ENCODE measurements at places on chromosomes 11 and 22.

DNA sequence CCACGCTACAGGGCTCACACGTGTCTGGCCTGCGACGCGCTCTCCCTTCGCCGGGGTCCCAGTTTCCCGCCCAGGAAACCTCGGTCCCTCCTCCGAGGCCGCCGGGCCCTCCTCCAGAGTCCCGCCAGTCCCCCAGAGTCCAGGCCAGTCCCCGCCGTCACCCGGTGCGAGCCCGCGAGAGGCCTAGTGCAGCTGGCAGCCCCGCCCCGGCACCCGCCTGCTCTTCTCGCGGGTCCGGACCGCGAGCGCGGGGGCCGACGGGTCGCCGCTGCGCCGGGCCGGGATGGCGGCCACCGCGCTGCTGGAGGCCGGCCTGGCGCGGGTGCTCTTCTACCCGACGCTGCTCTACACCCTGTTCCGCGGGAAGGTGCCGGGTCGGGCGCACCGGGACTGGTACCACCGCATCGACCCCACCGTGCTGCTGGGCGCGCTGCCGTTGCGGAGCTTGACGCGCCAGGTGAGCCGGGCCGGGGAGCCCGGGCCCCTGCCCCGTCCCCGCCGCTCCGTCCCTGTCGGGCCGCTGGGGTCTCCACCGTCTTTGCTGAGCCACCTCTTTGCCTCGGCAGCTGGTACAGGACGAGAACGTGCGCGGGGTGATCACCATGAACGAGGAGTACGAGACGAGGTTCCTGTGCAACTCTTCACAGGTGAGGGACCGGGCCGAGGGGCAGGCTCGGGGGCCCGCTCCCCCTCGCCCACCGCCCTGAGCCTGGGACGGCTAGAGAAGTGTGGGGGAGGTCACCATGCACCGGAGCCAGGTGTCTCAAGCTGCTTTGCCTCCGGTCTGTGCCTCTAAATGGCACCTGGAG lies at the start of gene PTPMT1:
PTPMT1 (plus strand) TSS at position 260 of the 809 bp plus-strand sequence; CDS start at position 284, 24 bp downstream.
- DNase-seq: no peak

GRCh38 chr22:20019661-20020532 lies 1.0 kb upstream of the TANGO2 start:
- DNase-seq: no peak

DNA sequence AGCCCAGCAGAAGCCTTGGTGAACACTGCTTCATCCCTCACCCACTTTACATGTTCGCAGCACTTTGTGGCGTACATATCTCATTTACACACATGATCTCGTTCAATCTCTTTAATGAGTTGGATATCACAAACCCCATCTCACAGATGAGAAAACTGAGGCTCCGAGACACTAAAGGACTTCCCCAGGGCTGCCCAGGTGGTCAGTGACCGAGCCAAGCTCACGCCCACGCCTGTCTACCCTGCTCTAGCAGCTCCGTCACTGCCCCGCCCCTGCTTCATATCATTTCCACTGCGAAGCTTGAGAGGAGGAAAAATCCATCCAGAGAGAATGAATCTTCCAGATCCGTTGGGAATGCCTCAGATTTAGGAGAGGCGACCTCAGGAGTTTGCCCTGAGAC lies 11.8 kb upstream of the DSCAML1 start:
- no peak for DNase-seq

GRCh38 chr11:123221096-123221561 lies 26.1 kb upstream of the CLMP start:
- no peak for DNase-seq

GRCh38 chr11:34855754-34856095 lies 60.5 kb downstream of the APIP start:
- DNase-seq: no peak

GRCh38 chr11:46383974-46384701 lies 2.7 kb downstream of the MDK start:
- DNase-seq: no peak

DNA sequence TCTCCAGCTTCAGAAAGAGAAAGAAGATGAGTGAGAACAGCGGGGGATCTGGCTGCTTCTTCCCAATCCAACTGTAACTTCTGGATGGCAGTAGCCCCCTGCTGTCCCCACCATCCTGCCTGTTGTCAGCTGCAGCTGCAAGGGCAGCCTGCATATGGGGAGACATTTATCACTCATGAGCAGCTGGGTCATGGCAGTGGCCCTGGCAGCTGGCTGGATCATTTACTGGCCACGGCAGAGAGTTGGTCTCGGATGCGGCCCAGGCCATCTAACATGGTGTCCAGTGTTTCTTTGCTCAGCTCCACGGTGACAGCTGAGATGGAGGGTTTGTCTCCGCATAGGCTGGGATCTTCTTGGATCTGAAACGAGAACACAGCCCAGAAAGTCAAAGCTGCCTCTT lies 14.8 kb downstream of the COMMD9 start:
- no peak for DNase-seq

- DNase-seq: no peak
Observed at GRCh38 chr11:63017306-63017974, 1.8 kb upstream of the SLC22A8 start.

- no peak for DNase-seq
Observed at GRCh38 chr22:49670456-49671330, 157.0 kb downstream of the BRD1 start.

DNA sequence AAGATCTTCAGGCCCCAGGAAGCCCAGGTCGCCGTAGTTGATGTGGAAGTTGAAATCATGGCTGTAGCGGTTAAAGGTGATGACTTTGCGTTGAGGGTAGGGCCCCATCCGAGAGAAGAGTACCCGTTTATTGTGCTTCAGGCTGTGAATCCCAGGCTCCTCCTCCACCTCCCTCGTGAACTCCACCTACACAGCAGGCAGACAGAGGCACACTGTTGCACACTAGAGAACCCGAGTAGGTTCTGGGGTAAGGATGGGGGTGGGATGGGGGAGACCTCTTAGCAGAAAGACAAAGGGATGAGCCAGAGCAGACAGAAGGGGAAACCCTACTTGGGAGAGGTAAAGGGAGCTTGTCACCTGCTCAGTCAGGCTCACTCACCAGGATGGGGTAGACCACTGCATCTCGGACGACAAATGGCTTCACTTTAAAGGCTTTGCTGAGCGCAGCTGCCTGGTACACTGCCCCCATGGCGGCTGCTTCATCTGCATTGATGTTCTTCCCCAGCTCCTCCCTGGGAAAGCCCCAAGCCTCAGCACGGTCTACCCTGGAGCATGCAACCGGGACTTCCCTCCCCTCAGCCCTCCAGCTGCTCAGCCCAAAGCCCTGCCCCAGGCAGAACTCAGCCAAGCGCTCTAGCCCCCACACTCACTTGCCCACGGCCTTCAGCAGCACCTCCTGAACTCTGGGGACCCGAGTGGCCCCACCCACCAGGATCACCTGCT lies 5.4 kb downstream of the HYOU1 start:
- DNase-seq: no peak

DNA sequence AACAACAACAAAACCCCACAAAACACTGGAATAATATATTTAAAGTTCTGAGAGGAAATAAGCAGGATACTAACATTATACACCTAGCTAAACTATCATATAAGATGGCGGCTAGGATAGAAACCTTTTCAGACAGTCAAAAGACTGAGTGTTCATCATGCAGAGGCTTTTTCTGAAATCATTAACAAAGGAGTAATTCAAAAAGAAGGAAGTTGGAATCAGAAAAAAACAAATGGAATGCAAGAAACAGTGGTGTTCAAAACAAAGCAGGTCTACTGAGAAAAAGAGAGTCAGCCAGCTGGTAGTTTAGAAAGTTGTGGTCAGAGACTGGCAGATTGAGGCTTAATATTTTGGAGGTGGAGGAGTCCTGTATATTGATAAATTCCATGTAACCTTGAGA lies 30.1 kb upstream of the ZBTB44 start:
- no peak for DNase-seq

DNA sequence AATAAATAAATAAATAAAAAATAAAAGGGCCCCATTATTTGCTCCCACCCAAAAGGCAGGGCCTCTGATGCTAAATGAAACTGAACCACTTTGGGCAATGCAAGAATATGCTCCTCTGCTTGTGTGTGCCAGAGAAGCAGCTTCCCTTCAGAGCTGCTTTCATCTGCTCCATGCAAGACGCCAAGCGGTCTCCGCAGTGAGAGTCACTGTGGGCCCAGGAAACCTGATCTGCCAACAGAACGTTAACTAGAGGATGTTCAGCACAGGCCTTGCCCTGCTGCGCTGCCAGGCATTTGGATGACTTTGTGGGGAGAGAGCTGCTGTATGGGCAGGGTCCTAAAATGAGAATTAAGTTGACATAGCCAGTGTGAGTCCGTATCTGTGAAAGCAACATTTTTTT lies 43.7 kb upstream of the APOA1 start:
- no peak for DNase-seq

GRCh38 chr11:62962391-62962790 lies 22.4 kb downstream of the SLC22A6 start:
- no peak for DNase-seq

DNA sequence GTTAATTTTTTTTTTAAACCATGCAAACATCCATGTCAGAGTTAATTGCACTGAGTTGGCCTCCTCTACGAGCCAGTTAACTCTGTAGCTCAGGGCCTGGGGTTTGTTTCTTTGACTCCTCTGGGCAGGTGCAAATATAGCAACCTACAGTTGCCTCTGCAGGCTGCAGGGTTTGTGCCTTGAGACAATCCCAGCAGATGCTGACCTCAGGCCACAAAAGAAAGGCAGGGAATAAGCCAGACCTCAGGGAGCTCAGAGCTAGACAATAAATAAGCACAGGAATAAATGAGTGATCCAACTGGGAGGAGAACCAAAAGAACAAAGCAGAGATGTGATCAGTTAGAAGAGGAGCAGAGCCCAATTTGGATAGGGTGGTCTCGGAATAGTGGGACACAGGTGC lies 390.8 kb downstream of the SHANK2 start:
- no peak for DNase-seq

GRCh38 chr11:2074266-2074825 lies 64.8 kb downstream of the IGF2 start:
- DNase-seq: no peak

DNA sequence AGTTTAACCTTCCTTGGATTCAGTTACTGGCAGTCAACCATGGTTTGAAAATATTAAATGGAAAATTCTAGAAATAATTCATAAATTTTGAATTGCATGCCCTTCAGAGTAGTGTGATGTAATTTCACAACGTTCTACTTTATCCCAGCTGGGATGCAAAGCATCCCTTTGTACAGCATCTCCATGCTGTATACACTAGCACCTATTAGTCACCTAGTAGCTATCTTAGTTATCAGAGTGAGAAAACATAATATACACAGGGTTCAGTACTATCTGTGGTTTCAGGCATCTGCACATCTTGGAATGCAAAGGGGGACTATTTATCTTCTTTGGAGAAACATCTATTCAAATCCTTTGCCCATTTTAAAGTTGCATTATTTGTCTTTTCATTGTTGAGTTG lies 30.8 kb downstream of the CBL start:
- no peak for DNase-seq

DNA sequence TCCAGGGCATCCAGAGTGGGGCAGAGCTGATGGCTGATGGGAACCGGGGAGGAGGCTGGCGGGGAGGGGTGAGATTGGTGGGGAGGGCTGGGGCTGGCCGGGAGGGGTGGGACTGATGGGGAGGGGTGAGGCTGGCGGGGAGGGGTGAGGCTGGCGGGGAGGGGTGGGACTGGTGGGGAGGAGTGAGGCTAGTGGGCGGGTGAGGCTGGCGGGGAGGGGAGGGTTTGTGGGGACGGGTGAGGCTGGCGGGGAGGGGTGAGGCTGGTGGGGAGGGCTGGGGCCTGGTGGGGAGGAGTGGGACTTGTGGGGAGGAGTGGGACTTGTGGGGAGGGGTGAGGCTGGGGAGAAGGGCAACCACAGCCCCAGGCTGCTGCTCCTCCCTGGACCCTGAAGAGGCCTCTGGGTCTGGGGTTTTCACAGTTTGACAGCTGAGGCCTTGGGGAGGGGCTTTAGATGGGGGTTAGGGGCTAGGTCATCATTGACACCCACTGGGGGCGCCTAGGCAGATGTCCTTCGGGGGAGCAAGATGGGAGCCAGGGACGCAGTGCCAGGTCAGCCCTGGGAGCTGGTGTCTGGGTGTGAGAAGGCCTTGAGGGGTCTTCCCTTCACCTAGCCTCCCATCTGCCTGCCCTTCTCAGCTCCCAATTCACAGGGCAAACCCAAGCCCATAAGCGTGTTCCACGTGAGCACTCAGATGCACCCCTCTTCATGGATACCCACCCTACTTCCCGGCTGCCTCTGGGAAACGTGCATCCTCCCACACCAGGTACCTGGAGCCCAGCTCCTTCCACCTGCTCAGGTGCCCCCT lies 26.7 kb downstream of the PARVG start:
- no peak for DNase-seq

Measured in AG09309 (cell line).